ENCODE measurements at places on chromosomes 1 and 21.

- no peak for ATAC-seq
Measured at GRCh38 chr21:46217511-46218196, 10.9 kb downstream of the LSS start.

- ATAC-seq: peak; percentile 43
Measured at GRCh38 chr1:230222678-230223077, 155.6 kb downstream of the GALNT2 start.

DNA sequence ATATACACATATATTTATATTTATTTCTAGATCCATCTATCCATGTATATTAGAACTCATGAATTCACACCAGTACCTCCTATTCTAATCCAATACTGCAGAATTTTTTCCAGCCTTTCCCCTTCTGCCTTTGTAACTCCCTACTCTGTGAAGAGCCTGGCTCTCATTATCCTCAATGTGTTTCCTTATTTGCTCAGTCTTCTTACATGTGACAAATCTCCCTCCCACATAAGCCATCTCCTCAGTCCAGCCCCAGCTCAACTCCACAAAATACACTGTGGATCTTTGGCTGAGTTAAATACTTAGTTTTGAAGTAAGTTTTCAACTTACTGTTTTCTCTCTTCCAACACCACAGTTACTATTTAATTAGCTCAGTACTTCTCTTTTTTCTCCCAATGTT lies 45.7 kb downstream of the ATP5PO start:
- no peak for ATAC-seq

- no peak for ATAC-seq
Measured at GRCh38 chr1:247291161-247291560, 35.3 kb downstream of the VN1R5 start.

- no peak for ATAC-seq
Measured at GRCh38 chr1:206021626-206022365, 1.9 kb downstream of the CTSE start.

- ATAC-seq: no peak
Measured at GRCh38 chr1:204241050-204241449, 27.3 kb upstream of the GOLT1A start.

DNA sequence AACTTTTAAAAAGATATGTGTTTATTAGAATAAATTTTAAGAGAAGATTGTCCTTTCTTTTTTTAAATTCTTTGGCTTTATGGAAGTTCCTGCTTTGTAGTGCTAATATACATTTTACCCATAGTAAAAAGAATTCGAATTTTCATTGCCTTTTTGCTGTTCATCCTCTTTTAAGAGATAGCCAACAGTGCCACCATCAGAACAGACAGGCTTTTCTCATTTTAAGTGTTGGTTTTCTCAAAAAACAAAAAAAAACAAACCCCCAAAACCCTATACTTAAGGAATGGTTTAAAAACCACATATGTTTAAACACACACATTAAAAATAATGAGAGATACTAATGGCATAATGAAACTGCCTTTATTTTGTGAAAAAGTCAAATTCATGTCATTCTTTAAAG lies 118.8 kb downstream of the NEK7 start:
- no peak for ATAC-seq

DNA sequence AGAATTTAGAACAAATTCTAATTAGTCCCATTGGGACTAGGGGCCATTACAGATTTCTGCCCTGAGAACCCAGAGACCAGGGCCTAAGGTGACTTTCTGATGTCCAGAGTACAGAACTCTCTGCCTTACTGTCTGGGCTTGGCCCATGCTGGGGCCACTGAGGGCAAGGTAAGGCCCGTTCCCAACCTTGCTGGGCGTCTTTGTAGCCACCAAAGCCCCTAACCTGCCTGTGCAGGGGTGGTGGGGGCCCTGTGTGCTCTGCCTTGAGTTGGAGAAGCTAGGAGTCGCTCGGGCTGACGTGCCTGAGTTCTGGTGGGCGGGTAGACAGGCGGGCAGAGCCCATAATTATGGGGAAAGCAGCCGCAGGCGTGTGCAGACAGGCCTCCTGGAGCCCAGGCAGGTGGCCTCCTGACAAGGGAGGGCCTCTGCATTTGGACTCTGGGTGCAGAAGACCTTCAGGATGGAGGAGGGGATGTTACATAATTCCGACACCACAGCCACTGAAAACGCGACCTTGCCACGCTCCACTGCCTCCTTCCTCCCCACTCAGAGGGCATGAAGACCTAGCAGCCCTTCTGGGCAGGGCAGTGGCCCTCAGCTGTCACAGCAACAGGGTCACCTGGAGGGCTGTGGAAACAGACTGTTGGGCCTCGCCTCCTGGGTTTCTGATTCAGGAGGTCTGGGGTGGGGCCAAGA lies 239.9 kb upstream of the TMEM51 start:
- ATAC-seq: no peak

- ATAC-seq: no peak
Measured at GRCh38 chr1:69752831-69753230, 185.1 kb downstream of the LRRC7 start.

DNA sequence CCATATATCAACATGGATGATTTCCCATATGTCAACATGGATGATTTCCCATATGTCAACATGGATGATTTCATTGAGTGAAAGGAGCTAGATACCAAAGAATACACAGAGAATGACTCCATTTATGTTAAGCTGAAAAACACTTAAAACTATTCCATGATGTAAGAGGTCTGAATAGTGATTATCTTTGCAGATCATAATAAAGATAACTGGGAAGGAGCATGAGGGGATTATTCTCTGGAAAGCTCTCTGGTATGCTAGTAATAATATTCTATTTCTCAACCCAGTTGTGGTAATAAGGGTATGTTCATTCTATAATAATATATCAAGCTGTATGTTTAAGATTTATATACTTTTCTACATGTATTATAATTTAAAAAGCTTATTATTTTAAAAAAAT lies 14.1 kb downstream of the SYNJ1 start:
- no peak for ATAC-seq

DNA sequence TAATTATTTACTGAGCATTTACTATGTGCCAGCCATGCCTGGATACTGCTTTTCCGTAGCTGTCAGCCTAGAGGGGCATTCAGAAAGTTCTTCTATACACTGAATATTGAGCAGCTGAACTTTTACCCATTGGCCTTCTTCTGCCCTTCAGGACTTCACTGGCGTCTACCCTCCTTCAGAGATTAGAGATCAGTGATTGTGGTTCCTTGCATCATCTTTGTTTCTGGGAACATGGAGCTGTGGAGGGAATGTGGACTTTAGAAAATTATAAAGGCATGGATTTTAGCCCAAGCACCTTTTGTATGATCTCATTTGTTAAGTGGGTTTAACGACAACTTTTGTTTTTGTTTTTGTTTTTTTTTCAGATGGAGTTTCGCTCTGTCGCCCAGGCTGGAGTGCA lies 58.7 kb upstream of the POU3F1 start:
- ATAC-seq: no peak

- ATAC-seq: no peak
Measured at GRCh38 chr1:52558941-52559340, 6.0 kb upstream of the TUT4 start.

DNA sequence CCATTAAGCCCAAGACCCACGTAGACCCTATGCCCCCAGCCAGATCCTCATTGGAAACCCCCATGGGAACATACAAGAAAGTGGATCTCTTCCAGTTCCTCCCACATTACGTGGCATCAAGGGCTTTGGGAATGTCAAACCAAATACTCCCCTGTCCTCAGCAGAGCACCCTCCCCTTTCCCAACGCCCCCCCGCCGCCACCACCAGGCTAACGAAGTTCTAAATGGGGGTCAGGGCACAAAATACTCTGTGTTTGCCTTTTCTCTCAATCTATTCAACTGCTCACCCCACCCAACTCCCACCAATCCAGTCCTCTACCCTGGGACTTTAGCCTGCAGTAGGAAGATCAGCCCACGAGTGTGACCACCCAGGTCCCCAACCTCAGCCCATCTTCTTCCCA lies 24.5 kb downstream of the NEK2 start:
- no peak for ATAC-seq

DNA sequence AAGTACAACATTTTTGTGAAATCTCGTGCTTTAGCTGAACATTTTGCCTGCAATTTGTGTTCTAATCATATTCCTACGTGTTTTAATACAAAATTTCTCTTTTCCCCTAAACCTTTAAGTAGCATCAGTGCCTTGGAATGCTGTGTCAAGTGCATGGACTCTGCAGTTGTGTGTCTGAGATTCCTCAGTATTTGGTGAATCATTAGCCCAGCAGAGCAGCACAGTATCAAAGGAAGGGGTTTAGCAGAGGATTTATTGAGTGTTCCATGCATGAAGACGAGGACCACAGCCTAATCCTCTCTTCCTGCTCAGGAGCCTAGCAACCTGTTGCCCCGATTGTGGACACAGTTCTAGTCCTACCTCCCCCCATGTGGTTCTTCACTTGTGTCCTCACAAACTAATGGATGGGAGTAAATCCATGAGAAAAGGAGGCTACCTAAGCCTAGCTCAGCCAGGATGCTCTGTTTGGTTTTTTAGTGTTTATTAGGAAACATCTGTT lies 29.3 kb upstream of the PCP4 start:
- ATAC-seq: no peak

DNA sequence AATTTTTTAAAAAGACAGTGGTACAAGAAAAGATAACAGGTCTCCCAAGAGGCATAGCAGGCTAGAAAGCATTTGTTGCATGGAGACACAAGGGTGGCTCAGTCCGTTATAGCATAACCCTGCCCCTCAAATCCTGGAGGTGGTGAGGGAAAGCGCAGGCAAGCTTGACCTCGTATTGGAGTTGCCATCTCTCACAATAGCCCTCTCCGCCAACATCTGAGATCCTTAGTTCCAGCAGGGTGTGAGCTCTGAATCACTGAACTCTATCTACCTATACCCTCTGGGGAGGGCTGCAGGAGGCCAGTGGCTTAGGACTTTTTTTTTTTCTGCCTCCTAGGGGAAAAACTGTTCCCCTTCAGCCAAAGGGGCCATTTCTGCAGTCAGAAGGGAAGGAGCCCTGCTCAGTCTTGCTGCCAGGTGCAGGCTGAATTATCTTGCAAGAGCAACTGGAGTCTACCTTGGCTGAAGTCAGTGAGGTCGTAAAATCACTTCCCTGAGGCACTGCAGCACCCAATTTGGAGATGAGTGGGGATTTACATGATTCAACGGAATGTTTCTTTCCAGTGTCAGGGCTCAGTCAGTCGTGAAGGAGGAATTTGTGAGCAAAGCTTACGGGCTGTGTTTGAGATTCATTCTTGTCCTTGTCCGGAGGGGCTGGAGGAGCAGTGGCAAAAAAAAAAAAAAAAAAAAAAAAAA lies 17.2 kb upstream of the C8A start:
- ATAC-seq: no peak

DNA sequence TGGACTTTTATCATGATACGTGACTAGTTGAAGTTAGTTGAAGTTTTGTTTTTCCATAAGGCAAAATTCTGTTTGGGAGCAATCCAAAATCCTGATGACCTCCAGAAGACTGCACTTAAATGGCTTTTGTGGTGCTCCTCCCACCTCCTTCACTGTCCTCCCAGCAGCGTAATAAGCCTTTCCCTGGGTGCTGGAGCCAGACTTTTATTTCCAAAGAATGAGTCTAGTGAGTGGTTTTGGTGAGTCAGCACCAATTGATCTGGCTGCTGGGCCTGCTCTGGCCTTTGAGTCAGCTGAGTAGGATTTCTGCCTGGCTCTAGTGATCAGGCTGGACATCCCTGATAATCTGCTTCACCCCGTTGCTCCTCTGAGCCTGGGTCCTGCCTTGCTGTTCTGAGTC lies 21.7 kb upstream of the KCND3 start:
- no peak for ATAC-seq

DNA sequence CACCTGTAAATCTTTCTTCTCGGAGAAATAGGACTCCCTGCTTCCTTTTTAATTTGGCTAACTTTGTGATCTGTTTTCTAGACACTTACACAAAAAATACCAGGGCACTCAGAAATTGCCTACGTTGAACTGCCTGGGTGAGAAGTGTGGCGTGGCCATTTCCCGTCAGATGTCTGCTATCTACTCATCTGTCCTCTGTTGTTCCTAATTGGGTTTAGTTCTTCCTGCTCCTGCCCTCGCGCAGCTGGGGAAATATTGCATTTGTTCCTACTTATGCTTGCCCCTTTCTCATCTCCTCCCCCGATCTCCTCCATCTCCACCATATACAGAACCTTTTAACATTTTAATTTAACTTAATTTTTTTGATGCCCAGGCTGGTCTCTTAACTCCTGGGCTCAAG lies 55.1 kb downstream of the CD58 start:
- ATAC-seq: no peak

DNA sequence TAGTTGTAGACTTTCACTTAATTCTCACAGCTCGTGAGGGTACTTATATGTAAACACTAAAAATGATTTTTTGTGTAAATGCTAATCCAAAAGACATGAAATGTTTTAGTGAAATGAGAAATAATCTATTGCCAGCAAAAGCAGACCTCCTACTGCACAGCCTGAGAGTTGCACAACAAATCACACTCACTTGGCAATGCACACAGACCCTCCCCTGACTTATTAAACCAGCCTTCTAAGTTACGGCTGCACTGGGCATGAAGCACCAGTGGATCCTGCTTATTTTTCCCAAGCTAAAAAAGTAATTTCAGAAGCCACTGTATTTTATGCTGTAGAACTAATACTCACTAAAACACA lies 10.3 kb downstream of the ERRFI1 start:
- no peak for ATAC-seq

DNA sequence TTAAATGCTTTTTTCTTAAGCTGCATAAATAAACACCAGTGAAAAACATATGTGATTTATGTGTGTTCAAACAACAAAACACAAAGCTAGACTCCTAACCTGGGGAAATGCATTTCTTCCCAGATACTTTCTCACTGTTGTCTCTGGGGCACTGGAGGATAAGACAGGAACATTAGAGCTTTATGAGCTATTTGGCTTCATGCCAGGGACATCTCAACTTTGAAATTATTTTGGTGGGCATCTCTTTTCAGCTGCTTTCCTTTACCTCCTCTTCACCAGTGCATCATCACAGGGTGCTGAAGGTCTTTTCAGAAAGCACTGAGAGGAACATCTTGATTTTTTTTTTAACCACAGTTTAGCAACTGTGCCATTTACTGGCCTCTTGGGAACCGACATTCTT lies 212.9 kb downstream of the DNM3 start:
- ATAC-seq: no peak
